ENCODE measurements at places on chromosomes 2 and 18. TPM values are rescaled to one million over a fixed set of nuclear protein-coding genes. Genes with fewer than 3 reads are reported as not detected.

The NFU1 gene
- 46.6 TPM for total RNA-seq

The SCN3A gene
- 1.4 TPM for total RNA-seq

The LBX2 gene
- total RNA-seq = 0.89 TPM

The ACKR3 gene
- total RNA-seq = 88.3 TPM

The BCL2L11 gene
- total RNA-seq = 19.3 TPM

The FRZB gene
- total RNA-seq = 0.67 TPM

The GPR17 gene
- total RNA-seq = 0.18 TPM

The REG1B gene
- not detected for total RNA-seq

The HSBP1L1 gene
- total RNA-seq = 3.8 TPM

DNA sequence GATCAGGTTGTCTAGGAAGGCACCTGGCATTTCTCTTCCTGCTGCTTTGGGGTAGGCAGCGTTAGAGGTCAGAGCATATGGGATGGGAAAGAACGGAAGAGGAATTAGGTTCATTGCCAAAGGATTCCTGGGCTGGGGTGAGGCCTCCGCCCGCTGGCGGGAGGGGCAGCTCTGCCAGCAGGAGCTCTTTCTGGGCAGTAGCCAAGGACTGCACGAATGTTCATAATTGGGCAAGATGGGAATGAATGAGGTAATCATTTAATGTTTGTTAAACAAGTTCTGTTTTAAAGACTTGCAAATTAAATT, 253.9 kb downstream of the AGAP1 start:
- no peak for DNase-seq

- DNase-seq = no peak
Observed at GRCh38 chr2:240389302-240389805, 46.1 kb upstream of the GPC1 start.

- DNase-seq = peak; percentile 46
Observed at GRCh38 chr2:100178085-100178788, 35.8 kb upstream of the AFF3 start.

GRCh38 chr2:109154226-109154625, 25.2 kb downstream of the SH3RF3 start:
- DNase-seq = no peak

DNA sequence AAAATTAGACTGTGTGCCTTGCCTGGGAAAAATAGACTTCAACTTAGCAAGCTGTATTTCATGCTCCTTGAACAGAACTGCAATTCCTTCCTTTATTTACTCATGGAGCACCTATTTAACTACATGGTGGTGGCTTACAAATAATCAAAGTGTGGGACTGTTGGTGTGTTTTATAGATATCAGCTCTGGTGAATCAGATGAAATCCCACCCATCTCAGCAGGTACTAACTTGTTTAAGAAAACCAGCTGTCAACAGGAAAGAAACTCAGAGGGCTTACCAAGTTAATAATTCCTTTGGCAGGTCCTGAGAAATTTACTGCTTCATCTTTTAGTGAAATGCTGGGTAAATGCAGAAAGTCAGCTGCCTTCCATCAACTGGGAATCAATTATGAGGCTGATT, 830.6 kb downstream of the SLC4A3 start:
- no peak for DNase-seq

DNA sequence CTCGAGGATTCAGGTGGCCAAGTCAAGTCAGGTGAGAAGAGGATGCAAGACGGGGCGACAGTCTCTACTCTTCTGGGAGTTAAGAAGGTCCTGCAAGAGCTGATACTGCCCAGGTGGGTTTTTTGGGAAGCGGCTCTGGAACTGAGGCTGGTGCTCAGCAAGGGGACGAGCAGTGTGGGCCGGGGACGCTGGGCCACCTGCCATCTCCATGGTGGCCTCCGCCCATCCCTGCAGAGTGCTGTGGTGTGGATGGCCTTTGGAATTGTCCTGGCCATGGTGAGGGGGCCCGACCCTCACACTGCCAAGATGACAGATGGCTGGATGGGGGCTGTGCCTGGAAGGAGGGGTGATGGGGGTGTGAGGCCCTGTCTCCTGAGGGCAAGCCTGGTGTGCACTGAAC, 34.2 kb upstream of the LDLRAD4 start:
- DNase-seq = no peak

DNA sequence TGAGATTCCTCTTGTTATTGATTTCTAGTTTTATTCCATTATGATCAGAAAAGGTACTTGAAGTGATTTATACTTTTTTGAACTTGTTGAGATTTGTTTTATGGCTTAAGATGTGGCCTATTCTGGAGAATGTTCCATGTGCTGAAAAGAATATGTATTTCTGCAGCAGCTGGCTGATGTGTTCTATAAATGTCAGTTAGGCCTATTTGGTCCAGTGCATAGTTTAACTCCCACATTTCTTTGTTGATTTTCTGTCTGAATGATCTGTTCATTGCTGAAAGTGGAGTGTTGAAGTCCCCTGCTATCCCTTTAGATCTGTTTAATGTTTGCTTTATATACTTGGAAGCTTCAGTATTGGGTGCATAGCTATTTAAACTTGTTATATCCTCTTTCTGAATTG, 7.1 kb upstream of the OR6B2 start:
- DNase-seq = no peak

DNA sequence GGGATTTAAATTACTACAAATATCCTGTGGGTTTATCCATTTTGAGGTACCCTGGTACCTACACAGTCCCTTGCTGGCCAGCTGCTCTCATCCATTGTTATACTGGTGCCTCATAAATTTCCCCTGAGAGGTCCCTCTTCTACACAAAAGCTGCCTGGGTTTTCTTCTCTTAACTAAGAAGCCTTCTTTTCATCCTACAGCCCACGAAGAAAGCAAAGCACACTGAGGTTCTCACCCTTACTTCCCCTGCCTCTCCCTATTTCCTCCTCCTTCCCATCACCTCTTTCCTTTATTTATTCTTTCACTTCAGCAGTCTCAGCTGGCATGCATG, 154.9 kb downstream of the CSRNP3 start:
- no peak for DNase-seq

- DNase-seq = no peak
Observed at GRCh38 chr2:59540864-59541263, 1012.6 kb downstream of the BCL11A start.

DNA sequence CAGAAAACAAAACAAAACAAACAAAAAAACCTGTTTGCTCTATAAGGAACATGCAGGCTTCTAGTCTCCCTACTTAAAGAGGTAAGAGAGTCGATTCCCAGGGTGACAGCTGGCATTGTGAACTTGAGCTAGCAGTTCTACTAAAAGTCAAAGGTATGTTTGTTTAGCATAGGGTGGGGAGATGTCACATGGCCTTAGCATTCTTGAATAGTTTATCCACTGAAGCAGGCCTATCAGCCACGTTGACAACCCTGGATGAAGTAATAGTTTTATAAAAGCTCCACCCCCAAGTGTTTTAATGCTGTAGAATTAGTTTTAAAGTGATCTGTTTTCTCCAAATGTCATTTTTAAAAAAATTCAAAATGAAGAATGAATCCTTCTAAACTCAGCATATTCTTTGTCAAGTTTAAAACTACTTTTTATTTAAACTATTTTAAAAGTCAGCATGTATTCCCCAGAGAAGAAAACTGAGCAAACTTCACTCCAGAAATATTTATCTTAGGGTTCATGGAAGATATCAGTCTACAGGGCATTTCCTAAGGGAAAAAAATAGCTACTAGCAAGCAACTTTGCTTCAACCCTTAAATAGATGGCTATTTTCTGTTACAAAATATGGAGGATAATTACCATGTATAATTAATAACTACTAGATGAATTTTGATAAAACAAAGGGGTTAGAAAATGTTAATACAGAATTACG, 1.7 kb downstream of the MYOM1 start:
- DNase-seq = no peak

GRCh38 chr18:48007955-48008701, 77.7 kb upstream of the SMAD2 start:
- peak; percentile 30 for DNase-seq

- peak; percentile 87 for DNase-seq
Observed at GRCh38 chr2:218964041-218964771, 4.7 kb downstream of the CDK5R2 start.

- DNase-seq = peak; percentile 36
Observed at GRCh38 chr18:811892-812375, at the start of gene YES1. YES1 (minus strand) TSS chr18:812242; CDS start chr18:756827, 55,415 bp downstream.

DNA sequence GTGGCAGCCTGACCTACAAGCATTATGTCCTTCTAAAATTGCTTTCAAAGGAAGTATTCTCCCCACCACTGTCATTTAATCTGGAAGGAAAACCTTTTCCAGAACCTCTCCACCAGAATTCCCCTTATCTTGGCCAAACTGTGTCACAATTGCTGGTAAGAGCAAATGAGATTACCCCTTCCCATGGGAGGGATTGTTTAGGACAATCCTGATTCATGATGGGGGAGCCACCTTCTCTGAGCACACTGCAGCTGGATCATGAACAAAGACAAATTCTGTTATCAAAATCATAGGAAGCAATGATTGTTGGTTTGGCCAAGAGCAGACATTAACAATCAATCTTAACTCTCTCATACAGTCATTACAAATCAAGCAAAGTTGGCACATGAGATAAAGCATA, 18.1 kb upstream of the ATOH8 start:
- DNase-seq = no peak

DNA sequence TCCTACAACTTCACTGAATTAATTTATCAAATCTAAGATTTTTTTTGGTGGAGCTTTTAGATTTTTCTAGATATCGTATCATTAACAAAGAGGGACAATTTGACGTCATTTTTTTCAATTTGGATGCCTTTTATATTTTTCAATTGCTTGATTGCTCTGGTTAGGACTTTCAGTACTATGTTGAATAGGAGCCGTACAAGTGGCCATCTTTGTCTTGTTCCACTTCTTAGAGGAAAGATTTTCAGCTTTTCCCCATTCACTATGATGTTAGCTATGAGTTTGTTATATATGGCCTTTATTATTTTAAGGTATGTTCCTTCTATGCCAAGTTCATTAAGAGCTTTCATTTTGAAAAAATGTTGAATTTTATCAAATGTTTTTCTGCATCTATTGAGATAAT, 86.4 kb upstream of the MYCN start:
- DNase-seq = no peak

GRCh38 chr2:55268288-55268906, 634 bp downstream of the MTIF2 start:
- DNase-seq = no peak

DNA sequence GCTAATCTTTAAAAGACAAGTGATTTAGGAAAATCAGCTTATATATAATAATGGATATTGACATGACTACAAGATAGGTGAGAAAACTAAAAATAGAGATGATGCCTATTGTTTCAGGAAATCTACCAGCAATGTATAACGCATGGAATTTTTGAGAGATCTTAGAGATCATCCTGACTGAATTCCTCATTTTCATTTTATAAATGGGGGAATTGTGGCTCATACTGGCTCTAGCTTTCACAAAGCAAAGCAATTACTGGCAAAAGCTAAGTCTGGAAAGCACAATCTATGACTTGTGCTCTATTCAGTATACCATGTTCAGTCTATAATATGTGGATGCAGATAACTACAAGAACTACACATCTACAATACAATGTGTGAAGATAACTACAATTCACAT, 51.9 kb upstream of the FANCL start:
- DNase-seq = no peak

DNA sequence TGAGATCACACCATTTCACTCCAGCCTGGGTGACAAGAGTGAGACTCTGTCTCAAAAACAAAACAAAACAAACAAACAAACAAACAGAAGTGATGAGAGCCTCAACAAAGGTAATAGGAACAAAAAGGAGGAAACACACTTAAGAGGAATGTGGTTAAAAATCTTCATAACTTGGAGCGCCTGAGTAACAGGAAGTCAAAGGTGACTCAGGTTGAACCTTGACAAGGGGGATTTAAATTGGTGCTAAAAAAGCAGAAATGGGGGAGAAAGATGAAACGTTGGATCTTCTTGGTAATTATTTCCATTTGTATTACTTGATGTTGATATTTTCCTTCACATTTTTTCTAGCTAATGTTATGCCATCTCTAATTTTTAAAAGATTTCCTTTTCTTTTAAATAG, 318.5 kb upstream of the TCF4 start:
- peak; percentile 8 for DNase-seq

DNA sequence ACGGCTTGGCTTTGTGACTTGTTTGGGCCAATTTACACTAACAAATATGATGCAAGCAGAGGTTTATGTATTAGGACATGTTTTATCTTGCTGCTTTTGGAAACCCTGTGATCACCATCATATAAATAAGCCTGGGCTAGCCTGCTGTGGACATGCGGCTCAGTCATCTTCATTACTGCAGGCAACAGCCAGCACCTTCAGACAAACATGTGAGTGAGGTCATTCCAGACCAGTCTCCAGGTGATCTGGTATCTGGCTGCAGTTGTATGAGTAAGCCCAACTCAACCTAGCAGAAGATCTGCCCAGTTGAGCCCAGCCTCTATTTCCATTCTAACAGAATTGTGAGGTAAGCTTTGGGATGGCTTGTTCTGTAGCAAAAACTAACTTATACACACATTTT, 254.6 kb upstream of the ATP5MC3 start:
- DNase-seq = no peak

DNA sequence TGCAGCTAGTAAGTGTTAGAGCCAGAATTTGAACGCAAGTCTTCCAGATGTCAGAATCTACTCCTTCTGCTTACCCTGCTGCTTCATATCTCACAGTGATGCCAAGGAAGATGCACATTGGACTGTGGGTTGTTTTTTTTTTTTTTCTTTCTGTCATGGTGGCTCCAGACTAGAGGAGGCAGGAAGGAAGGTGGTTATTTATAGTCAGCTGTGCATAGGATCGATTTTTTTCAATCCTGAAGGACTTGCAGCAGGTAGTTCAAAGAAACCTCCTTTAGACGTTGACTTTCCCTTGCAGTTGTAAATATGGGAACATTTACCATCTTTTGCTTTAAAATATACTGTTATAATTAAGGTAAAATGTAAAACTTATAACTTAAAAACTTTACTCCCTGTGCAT, 17.3 kb downstream of the NEDD4L start:
- DNase-seq = no peak

DNA sequence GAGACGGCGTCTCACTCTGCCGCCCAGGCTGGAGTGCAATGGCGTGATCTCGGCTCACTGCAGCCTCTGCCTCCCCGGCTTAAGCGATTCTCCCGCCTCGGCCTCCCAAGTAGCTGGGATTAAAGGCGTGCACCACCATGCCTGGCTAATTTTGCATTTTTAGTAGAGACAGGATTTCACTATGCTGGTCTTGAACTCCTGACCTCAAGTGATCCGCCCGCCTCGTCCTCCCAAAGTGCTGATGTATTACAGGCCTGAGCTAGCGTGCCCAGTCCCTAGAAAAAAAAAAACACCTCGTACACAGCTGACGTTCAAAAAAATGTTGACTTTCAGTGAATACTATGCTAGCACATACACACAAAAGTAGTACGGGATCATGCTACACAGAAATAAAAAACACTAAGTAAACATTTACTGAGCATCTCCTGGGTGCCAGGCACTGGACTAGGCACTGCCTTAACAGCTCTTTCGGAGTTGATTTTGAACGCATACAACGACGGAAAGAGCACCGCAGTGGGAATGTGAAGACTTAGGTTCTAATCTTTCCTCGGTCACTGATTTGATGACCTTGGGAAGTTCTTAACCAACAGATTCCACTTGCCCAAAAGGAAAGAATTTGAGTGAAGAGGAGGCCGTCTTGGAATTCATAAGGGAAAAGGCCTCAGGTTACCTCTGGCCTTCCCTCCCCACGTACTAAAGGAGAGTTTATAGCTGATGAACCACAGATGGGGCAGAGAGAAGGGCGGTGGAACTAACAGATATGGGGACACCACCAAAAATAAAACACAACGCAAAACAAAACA, 1.1 kb downstream of the DNAJC27 start:
- DNase-seq = peak; percentile 50

Measured in astrocyte (in vitro differentiated cells and primary cell).